ENCODE measurements at places on chromosomes 13 and 19.

- DNase-seq: no peak
Measured at GRCh38 chr13:40484101-40484800, 182.2 kb downstream of the FOXO1 start.

GRCh38 chr13:76622315-76623040 lies 263.7 kb downstream of the KCTD12 start:
- no peak for DNase-seq

DNA sequence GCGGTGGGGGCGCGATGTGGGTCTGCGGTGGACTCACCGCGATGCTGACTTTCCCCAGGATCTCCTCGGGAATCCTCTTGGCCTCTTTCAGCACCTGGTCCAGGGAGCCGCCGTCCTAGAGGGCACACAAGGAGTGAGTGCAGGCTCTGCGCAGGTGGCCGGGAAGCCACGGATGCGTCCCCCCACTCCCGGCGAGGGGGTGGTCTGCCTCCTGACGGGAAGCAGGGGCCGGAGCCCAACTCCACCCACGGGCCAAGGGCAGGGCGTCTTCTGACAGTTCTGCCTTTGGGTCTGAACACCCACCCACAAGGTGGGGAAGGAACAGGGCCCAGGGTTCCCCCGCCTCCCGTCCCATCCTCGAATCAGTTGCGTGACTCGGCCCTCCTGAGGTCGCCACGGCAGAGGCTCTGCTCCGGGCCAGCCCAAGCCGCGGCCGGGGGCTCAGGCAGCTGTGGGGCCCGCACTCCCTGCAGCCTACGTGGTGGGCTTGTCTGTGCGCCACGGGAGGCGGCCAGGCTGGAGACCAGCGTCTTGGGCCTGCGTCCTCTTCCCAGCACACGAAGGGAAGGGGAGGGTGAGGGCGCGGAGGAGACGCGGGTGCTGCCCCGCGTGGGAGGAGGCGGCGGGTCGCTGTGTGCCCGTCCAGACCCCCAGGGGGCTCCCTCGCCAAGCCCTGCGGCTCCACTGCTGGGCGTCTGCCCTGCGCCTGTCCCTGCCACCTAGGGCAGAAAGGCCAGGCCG lies 21.4 kb downstream of the MAP2K2 start:
- no peak for DNase-seq

- no peak for DNase-seq
Measured at GRCh38 chr13:34886121-34886875, 55.8 kb upstream of the NBEA start.

GRCh38 chr13:51777921-51778320 lies 26.0 kb downstream of the DHRS12 start:
- DNase-seq: no peak

DNA sequence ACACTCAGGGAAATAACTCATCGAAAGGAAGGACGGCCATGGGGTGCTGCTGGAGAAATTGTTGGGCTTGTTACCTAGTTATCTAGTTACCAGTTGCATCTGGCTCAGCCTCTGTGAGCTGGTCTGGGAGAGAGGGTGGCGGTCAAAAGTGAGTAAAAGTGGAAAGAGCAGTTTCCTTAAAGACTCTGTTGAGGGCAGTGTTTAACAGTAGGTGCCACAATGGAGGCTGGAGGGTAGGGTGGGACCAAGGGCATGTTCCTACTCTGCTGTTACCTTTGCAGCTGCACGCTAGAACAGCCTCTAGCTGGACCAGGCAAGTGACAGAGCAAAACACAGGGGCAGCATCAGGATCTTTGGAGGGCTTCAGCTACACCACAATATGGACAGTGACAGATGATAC lies 228.8 kb upstream of the STARD13 start:
- DNase-seq: no peak

- no peak for DNase-seq
Measured at GRCh38 chr13:44044547-44045179, 165.0 kb downstream of the LACC1 start.

- DNase-seq: no peak
Measured at GRCh38 chr13:75796825-75797224, 160.7 kb downstream of the LMO7 start.

GRCh38 chr19:670609-671075 lies 5.5 kb upstream of the FSTL3 start:
- DNase-seq: no peak

GRCh38 chr13:43150369-43151207 lies 127.2 kb downstream of the DNAJC15 start:
- no peak for DNase-seq

GRCh38 chr13:97582170-97582569 lies 148.2 kb downstream of the RAP2A start:
- no peak for DNase-seq

- no peak for DNase-seq
Measured at GRCh38 chr19:19382118-19382517, 23.4 kb upstream of the GATAD2A start.

DNA sequence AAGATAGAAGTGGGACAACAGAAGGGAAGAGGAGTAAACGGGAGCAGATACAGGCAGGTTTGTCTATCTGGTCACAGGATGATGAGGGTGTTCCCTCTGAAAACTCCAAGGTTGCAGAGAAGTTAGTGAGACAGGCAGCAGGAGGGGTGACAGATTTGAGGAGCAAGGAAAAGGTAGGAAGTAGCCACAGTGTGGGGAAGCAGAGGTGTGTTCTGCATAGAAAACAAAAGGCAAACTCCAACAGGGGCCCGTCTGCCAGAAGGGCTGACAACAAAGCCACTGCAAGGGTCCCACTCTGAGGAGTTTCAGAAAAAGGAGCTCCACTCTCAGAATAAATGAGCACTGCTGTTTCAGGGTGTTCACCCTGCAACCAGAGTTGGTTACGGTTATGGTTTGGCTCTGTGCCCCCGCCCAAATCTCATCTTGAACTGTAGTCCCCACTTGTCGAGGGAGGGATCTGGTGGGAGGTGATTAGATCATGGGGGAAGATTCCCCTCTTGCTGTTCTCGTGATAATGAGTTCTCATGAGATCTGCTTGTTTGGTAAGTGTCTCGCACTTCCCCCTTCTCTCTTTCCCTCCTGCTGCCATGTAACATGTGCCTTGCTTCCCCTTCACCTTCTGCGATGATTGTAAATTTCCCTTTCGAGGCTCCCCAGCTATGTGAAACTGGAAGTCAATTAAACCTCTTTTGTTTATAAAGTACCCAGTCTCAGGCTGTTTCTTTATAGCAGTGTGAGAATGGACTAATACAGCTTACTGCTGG lies 32.1 kb downstream of the SMAD9 start:
- DNase-seq: no peak

DNA sequence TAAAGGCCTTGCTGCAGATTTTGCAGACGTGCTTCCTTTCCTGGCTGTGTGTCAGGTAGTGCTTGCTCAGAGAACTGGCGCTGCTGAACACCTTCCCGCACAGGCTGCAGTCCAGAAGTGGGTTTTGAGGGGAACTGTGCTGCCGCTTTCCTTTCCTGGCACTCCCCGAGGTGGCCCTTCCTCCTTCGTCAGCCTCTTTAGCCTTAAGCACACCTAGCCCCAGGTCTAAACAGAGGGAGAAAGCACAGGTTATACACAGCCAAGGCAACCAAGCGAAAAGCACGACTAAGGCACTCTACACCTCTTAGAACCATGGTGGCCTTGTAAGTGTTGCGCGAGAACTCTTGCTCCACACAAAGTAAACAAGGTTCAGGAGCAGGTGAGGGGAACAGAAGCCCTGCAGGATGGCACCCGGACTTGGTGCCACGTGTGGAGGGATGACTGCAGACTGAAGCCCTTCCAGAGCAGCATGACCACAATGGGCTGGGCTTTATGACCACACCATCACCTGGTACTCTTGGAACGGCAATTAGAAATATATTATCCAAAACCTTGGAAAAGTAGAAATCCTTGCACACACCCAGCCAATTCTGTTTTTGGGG lies 23.6 kb downstream of the ZNF541 start:
- no peak for DNase-seq

DNA sequence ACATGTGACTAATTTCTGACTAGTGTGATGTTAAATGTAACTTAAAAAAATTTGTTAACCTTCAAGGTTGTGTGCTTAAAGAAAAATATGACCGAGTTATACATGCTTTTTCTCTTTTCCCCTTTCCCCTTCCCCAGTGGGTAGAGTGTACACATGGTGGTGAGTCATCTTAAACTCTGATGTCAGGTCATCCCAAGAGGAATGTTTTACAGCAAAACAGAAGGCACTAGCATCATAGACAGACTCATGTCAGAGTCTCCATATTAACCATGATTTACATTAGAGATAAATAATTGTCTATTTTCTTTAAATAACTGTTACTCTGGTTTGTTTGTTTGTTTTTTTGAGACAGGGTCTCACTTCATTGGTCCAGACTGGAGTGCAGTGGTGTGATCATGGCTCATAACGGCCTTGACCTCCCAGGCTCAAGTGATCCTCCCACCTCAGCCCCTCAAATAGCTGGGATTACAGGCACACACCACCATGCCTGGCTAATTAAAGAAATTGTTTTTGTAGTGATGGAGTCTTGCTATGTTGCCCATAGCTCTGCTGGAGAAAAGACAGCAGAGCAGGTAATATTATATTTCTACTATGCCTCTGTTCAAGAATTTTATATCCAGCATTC lies 160.4 kb upstream of the PCDH9 start:
- DNase-seq: no peak

- no peak for DNase-seq
Measured at GRCh38 chr19:20154636-20155035, 12.4 kb upstream of the ZNF486 start.

DNA sequence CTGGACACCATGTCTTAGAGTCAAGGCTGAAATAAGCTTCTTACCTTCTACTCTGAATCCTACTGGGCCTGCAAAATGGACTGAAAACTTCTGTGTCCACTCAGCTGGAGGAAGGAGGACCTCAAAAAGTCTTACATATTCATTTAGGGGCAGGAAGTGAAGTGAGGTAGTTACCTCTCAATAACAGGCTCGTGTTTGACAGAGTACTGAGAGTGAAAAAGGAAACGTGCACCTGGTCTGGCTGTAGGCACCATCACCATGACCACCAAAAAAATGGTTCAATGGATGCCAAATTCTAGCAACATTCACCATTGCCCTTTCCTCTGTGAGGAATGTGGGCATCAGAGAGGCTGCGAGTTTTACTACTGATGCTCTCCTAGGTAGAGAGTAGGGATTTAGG lies 176.2 kb downstream of the RFC3 start:
- DNase-seq: no peak

- DNase-seq: no peak
Measured at GRCh38 chr13:51663973-51664957, 80.0 kb downstream of the WDFY2 start.

- DNase-seq: no peak
Measured at GRCh38 chr19:46674416-46675178, 13.6 kb upstream of the DACT3 start.

DNA sequence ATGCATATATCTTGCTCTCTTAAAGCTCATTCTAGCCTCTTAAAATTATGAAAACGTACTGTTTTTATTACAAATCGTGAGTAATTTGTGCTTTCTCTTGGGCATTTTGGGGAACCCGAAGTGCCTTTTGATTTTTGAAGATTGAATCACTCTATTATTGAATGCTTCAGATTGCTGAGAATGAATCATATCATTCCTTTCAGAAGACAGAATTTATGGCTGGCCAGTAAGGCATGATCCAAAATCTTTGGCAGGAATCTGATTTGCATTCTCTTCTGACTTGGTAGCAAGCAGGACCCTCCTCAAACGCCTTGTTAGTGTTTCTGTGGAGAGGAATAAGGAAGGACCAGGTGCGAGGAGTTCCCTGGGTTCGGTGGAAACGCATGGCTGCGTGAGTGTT lies 49.5 kb downstream of the STARD13 start:
- DNase-seq: no peak

- DNase-seq: no peak
Measured at GRCh38 chr13:87208636-87209035, 462.5 kb upstream of the SLITRK5 start.

DNA sequence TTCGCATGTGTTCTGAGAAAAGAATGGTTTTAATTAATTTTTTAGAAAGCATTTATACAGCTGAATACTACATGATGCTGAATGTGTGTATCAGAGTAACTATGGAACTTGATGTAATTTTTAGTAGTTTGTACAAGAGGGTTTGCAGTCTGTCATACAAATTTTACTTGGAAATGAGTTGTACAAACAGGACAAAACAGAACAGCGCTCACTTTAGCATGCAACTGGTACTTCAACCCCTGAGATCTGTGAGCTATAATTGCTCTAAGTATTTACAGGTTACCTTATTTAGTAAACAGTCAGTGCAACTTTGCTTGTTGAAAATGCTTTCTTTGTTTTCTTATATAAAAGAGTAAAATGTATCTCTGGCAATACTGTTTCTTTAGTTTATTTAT lies 706 bp downstream of the TNFRSF19 start:
- DNase-seq: no peak

DNA sequence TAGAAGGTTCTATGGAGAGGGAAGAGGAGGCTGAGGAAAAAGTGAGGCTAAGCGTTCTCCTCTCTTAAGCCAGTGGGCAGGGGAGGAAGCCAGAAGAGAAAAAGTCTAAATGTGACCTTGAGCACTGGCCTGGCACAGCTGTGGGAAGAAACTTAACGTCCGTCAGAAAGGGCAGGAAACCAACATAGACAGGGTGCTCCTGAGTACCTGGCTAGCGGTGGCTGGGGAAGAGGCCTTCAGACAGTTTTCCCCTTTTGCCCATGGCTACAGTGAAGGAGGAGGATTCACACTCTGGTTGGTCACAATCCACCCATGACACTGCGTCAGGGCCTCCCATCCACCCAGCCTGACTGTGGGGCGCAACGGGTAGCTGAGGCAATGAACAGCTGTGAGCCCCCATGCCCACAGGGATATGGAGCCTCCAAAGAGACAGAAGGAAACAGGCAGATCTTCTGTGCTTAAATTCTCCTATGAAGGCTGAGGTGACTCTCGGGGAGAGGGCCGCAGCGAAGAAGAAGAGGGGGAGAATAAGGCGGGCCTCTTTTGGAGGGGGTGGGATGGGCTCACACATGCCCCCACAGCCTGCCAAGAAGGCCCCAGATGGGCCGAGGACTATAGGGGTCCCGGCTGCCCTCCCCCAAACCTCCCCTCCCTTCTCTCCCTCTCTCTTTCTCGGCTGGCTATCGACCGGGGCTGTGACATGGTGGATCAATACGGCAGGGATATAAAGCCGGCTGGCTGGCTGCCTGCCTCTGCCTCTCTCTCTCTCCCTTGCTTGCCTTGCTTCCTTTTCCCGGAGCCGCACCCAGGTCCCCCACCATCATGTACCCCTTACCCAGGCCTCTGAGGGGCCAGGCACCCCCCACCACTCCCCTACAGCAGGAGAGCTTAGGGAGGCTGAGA lies 19.8 kb upstream of the POU2F2 start:
- no peak for DNase-seq

DNA sequence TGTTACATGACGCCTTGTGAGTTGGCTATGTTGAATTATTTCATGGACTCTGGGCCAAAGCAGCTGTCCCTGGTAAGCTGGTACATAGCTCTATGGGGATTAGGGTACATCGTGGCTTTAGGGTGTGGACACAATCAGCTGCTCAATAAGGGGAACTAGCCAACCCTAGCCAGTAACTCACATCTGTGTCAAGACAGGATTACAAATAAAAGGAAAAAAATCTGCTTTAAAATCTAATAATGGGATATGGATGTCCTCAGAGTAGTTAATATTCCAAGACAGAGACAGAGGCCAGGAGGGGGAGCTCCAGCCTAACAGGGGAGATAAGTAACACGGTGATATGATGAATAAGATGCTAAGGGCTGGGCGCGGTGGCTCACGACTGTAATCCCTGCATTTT lies 21.1 kb upstream of the ZNF766 start:
- DNase-seq: peak; percentile 44
